GM04504 (cell line): ENCODE measurements at places on chromosomes 13 and 19.

GRCh38 chr13:113105032-113105920 lies at the start of gene F7:
TSS of gene F7 (plus strand) at chr13:113105791. CDS start at chr13:113105842, 51 bp downstream.
- no peak for DNase-seq

- DNase-seq: peak; percentile 10
These were observed 322.8 kb upstream of the EDNRB start for GRCh38 chr13:78241278-78241919.

GRCh38 chr13:108527844-108528243 lies 101.6 kb upstream of the MYO16 start:
- no peak for DNase-seq

GRCh38 chr13:113170511-113170910 lies 12.1 kb downstream of the PROZ start:
- no peak for DNase-seq

DNA sequence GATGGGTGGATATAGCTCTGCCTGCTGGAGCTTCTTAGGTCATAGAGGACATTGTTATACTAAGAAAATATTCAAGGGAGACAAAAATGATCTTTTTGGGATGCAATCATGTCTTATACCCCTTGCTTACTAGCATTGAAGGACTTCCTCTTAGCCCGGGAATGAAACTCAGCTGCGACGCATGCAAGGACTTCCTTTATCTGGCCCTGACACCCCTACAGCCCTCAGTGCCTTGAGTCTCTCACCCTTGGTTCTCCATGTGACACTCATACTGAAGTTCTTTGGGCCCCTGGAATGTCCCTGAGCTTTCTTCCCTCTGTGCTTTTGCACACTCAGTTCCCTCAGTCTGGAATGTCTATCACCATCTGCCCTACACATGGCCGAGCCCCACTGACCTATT lies 72.5 kb upstream of the MTIF3 start:
- no peak for DNase-seq

DNA sequence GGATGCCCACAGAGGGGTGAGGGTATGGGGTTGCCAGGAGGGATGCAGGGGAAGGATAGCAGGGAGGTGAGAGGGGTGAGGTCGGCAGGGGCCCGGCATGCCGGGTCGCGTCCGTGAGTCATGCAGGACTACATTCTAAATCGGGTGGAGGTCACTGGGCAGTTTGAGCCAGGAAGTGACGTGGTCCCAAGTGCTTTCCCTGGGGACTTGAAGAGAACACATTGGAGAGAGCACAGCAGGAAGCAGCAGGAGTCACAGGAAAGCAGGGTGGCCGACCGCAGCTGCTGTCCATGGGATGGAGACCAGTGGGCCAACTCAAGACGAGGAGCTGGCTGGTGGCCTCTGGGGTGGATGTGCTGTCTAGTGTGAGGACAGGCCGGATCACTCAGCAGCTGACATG lies 92.0 kb upstream of the WASF3 start:
- DNase-seq: no peak

- no peak for DNase-seq
These were observed 9.0 kb downstream of the EPS15L1 start for GRCh38 chr19:16462757-16463250.

- no peak for DNase-seq
These were observed 26.6 kb downstream of the GNG7 start for GRCh38 chr19:2675892-2676291.

GRCh38 chr13:33543631-33544265 lies 258.2 kb upstream of the STARD13 start:
- DNase-seq: no peak
